ENCODE measurements at places on chromosomes 5 and 9.

DNA sequence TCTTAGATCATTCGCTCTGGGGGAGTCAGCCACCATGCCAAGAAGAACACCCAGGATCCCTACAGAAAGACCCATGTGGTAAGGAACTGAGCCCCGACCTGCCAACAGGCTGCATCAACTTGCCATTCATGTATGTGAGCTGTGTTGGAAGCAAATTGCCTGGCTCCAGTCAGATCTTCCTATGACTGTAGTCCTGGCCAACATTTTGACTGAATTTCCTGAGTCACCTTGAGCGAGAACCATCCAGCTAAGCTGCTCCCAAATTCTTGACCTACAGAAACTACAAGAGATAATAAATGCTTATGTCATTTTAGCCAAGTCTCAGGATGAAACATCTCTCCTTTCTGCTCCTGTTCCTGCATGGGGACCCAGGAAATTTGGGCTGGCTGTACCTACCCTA, 40.0 kb upstream of the SLC44A1 start:
- no peak for DNase-seq

- peak; percentile 58 for DNase-seq
These were observed 110.3 kb downstream of the ARRDC3 start for GRCh38 chr5:91272858-91273257.

GRCh38 chr9:36322462-36322861, 64.2 kb upstream of the GNE start:
- DNase-seq: no peak

- DNase-seq: no peak
These were observed 19.5 kb downstream of the MAP1B start for GRCh38 chr5:72126796-72127195.

- DNase-seq: no peak
These were observed 167.8 kb downstream of the OLFM1 start for GRCh38 chr9:135255033-135255840.
